Amniotic epithelial cell (primary cell): ENCODE measurements at places on chromosomes 5 and 9.

DNA sequence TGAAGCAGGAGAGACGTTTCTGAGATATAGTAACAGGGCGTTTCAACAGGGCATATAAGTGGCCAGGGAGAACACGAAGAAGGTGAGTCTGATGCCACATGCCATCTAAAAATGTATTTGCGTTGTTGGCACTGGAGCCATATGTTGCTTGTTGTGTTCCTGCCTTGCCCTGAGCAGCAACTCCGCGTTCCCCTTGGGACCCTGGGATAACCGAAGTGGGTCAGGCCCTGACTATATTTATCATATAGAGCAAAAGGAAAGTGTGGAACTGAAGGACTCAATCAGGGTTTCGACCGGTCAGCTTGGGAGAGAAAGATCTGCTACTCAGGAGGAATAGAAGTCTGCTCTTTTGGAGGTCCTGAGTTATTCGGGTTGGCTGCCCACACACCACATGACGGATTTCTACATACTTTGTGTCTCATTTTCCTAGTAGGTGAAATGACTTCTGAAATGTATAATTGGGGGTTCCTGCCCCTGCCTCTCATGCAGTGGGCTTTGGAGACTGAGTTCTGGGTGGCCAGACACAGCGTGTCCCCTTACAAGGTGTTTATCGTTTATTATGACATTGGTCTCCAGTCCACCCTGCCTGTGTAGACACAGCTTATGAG lies 3.0 kb downstream of the STC2 start:
- DNase-seq: no peak

- DNase-seq: no peak
Measured at GRCh38 chr5:171845857-171846256, 60.2 kb downstream of the SMIM23 start.

GRCh38 chr5:73625944-73626811 lies at the start of gene ARHGEF28:
Gene ARHGEF28, plus strand, starts transcription at chr5:73626196. Its CDS starts 58,656 bp downstream, at chr5:73684852.
- peak; percentile 52 for DNase-seq

- DNase-seq: no peak
Measured at GRCh38 chr5:42592401-42593140, 164.0 kb upstream of the CCDC152 start.

DNA sequence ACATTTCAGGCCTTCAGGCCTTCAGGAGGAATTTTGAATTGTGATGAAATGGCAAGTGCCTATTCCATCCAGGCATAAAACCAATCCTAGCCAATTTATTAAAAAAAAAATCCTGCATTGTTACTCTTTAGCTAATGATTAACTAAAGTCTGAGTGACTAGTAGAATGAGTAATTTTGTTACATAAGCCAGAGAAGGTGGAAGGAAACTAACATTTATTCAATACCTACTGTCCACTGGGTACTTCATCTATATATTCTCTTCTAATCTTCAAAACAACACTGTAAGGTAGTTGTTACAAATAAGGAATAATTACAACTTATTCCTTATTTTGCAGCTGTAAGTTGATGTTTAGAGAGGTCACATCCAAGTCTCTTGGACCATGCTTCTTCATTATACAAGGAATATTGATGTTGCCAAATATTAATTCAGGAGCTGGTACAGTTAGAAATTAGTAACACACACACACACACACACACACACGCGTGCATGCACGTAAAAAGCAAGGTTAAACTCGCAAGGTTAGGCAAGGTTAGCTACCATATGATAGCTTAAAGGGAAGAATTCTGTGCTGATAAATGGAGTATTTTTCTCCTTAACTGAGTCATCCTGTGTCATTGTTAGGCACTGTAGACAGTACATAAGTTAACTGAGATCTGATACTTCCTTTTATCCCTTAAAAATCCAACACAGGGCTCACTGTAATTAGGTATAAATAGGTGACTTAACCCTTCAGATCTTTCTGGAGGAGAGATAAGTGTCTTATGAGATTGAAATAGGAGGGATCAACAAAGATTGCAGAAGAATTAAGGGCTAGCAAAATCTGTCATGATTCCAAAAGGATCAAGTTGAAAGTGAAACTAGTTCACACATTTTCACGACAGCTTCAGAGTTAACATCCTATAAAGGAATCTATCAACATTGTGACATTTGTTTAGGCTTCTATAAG lies 596.9 kb downstream of the PDE4D start:
- DNase-seq: peak; percentile 45

- peak; percentile 49 for DNase-seq
Measured at GRCh38 chr9:130112538-130113151, 58.9 kb downstream of the GPR107 start.

- no peak for DNase-seq
Measured at GRCh38 chr5:168941901-168942300, 359.0 kb downstream of the SLIT3 start.

DNA sequence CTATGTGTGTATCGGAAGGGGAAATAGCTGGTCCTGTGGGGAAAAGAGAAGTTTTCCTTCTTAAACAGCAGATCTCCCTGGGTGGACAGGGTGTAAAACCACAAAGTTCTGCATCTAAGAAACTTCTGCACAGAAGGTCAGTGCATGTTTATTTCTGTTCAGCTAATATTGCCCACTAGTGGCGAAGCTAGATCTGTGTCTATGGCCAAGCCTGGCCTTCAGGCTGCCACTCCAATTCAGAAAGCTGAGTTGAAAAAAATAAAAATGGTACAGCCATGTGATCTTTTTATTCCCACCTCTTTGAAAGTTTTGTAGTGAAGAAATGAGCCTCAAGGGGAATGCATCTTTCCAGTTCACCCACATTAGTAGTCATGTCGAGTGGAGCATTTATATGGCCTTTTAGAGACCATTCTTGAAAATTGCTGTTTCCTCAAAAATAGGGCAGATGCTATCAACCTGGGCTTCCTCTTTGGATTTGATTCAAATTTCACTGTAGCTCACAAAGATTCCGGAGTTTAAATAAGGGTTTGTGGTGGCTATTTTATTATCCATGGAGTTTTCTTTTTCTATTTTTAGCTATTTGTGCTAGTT lies 488.0 kb downstream of the PRELID2 start:
- peak; percentile 74 for DNase-seq

DNA sequence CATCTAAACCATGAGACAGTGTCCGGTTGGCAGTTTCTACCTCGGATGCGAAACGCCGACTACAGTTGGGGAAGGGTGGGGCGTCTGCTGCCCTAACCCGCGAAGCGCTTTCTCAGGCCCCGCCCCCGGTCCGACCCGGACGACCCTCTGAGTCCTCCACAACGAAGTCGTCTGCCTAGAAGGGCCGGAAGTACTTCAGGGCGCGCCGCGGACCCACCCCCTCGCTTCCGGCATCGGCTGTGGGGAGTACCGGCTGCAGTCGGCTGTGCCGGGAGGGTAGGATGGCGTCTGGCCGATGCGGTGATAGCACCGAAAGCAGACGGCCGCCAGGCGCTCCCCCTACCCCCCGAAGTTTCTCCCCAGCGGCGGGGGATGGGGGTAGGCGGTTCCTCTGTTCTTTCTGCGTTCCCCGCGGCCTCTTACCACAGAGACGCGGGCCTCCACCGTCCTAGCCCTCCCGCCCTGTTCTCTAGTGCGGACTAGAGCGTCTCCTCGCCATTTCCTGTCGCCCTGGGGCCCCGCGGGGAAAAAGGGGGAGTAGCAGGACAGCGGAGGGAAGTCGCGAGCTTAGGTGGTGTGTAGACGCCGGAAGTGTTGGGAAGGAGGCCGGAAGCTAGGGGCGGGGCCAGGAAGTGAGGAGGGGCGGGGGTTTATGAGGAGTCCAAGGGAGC lies at the start of gene TRIM41:
TRIM41 (plus strand) TSS at position 224 of the 671 bp plus-strand sequence. CDS start 719 bp downstream, outside the sequence.
- DNase-seq: peak; percentile 99

DNA sequence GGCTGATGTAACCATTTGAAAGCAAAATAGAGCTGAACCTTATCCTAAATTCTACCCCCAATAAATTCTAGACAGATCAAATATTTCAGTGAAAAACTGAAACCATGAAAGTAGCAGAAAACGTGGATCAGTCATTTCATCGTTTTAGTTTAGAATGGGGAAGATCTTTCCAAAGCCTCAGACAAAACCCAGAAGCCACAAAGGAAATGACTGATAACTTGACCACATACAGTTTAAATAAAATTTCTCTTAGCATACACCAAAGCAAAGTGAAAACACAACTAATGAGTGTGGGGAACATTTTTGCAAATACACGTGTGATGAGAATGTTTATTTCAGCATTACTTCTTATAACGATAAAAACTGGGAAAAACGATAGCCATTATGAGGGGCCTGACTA lies 284.8 kb downstream of the ADGRV1 start:
- DNase-seq: no peak

GRCh38 chr5:77065256-77065655 lies 21.8 kb downstream of the ZBED3 start:
- DNase-seq: no peak

DNA sequence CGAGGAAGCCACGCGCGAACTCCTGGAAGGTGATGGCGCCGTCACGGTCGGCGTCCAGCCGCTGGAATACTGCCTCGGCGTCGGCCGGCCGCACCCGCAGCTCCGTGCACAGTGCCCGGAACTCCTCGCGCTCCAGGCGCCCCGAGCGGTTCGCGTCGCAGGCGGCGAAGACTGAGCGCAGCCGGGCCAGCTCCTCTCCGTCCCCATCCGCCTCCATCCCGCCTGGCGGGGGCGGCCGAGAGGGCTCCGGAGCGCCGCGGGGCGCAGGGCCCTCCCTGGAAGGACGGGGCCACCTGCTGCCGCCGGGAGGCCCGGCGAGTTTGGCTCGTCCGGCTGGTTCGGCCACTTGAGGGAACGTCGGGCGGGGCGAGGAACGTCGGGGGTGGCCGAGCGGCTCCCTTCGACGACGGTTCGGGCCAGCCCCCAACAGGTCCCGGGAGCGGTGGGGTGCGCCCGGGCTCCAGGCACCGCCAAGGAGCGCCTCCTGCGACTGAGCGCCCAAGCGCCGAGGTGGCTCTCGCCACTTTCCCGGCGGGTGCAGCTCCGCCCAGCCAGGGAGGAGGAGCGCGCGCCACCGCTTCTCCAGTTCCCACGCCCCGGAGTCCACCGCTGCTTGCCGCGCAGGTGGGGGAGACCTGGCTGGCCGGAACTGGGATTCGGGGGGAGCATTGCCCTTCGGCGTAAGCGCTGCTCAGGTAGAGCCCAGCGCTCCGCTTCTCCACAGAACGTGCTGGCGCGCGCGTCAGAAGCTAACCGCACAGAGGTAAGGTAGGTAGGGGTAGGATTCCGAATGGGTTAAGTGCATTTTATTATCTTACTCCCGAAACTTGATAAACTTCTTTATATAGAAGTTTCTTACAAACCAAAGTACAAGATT lies at the start of gene RASEF:
RASEF (minus strand) TSS at position 492 of the 877 bp plus-strand sequence; CDS start at position 217, 275 bp downstream.
- no peak for DNase-seq

DNA sequence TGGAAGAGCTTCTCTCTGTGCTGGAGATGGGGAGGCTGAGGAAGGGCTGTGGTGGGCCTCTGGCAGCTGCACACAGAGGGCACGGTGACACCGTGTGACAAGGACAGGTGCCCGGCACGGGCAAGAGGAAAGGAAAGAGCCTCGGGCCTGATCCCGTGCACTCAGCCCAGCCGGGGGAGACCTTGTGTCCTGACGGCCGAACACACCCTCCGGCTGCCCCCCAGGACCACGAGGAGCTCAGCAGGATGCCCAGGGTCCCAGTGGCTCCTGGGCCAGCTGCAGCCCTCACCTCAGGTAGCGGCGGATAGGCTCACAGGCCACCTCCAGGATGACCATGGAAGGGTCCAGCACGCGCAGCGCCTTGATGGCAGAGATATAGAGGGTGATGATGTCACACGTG lies 5.5 kb downstream of the ANAPC2 start:
- no peak for DNase-seq

DNA sequence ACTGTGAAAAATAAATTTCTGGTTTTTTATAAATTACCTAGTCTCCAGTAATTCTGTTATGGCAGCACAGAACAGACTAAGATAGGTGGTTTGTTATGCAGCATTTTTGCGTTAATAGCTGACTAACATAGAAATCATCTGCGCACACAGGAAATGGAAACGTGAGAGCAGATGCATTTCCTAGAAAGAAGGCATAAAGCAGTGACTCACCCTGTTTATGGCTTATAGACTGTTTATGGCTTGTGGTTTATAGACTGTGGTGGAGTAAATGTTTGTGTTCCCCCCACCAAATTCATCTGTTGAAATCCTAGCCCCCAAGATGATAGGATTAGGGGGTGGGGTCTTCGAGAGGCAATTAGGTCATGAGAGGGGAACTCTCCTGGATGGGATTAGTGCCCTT lies 18.3 kb upstream of the OSMR start:
- DNase-seq: peak; percentile 77

DNA sequence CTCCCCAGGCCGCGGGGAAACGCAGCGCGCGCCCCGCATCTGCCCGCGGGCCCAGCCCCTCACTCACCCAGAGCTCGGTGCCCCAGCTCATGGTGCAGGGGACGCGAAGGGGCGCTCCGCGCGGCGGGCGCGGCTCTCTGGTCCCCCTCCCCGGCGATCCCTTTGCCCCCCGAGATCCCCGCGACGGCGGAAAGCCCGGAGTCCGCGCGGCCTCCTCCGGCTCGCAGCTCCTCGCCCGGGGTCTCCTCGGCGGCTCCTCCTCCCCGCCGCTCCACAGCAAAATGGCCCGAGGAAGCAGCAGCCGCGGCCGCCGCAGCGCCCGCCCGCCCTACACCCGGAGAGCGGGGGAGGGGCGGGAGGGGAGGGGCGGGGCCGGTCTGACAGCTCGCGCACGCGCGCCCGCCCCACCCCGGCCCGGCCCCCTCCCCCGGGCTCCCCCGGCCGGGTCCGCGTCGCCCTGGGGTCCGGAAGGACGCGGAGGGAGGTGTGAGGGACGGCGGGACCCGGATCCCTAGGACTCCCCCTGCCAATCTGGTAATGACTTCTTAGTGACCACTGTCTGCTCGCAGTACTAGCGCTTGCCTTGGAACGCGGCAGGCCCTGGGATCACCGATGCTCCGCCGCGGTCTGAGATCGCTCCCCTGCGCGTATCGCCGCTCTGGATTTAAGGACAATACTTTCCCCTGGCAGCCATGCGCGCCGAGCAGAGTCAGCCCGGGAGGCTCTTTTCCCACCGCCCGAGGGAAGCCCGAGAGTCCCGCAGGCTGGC lies at the start of gene FNBP1:
FNBP1 (minus strand) TSS at position 305 of the 769 bp plus-strand sequence; CDS start at position 91, 214 bp downstream.
- peak; percentile 65 for DNase-seq

GRCh38 chr9:126915846-126916543 lies 1.4 kb downstream of the RALGPS1 start:
- DNase-seq: no peak

GRCh38 chr5:142602720-142603245 lies 83.1 kb downstream of the FGF1 start:
- DNase-seq: peak; percentile 36

DNA sequence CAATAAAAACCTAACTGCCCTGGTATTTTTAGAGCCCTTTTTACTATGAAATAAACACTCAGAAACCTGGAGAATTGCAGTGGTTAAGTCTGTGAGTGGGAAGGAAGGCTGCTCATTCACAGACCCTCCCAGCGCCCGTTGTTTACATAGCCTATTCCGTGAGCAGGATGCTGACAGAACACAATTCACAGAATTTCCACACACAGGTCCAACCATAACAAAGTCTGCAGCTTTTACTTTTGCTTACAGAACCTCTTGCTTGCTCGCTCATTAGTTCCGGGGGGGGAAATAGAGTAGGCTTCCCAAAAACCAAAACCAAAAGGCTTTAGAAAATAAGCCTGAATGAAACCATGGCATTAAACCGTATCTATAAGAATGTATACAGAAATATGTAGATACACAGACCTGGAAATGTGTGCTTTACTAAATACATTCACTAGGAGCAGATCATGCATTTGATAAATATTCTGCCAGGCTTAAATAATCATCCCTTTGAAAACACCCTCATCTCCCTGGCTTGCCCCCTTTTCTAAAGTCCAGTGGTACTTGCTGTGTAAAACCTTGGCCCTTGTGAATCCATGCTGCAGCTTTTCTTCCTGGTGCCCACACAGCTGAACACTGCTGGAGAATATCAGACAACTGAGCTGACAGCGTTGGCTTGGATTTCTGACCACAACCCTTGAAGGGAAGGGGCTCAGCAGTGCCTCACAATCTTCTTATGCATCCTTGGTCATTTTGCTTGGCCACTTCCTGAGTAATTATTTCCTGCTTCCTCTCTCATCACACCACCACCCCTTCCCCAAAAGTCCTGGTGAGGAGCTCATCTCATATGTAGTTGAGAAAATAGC lies 128.0 kb downstream of the FANCC start:
- DNase-seq: peak; percentile 81
